RKO (cell line): ENCODE measurements at places on chromosomes 5 and 9.
A peak's percentile ranks its signal among the peaks of the same experiment; 100 is the strongest.

DNA sequence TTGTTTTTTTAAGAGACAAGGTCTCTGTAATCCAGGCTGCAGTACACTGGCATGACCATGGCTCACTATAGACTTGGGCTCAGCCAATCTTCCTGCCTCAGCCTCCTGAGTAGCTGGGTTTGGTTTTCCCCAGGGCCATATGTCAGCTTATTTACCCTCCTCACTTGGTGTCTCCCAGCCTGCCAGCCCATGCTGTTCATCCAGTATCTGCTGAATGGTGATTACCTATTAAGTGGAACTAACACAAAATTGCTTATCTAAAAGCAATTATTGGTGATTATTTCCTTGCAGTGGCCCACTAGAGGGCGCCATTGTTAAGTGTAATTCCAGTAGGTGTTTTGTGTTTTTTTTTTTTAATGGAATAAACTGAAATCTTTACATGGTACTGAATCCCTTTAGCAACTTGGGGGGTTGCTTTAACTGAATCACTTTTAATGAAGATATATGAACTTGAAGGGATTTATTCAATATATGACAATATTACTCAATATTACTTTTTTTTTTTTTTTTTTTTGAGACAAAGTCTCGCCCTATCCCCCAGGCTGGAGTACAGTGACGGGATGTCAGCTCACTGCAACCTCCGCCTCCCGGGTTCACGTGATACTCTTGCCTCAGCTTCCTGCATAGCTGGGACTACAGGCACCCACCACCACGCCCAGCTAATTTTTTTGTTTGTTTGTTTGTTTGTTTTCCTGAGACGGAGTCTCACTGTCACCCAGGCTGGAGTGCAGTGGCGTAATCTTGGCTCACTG, 13.8 kb downstream of the EXOSC2 start:
- DNase-seq: peak; percentile 88

DNA sequence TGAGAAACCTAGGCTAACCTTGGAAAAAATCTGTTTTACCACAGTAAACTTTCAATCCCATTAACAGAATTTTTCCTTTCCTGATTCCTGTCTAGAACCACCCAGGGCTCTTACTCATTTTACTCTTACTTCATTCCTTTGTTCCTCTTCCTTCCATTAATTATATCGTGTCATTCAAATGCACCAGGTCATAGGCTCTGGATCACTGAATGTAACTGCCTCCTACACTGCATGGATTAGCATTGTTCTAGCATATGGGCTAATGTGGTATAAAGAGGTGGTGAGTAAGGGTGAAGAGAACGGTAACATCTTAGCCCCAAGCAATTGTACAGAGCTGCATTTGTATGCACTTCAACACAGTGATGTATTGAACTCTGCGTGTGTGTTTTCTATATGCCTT, 49.5 kb upstream of the SPINK5 start:
- no peak for DNase-seq

DNA sequence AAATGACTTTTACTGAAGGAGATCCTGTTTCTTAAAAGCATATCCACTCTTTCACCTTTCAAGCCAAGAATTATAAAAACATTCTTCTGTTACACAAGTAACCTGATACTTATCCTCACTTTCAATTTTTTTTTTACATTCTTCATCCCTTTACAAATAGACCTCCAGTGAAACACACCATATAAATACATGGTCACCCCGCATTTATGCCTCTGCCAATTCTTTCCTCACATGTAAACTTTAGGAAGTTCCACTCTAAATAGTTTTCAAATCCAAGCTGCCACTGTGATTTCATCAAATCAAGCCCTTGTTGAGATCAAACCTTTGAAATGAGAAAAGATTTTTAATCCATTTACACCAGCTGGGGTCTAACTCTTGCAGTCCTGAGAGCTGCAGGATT, 40.0 kb downstream of the GAS1 start:
- no peak for DNase-seq

GRCh38 chr5:109573766-109574165, 116.0 kb upstream of the MAN2A1 start:
- no peak for DNase-seq
